ENCODE measurements at places on chromosomes 1 and 21.

DNA sequence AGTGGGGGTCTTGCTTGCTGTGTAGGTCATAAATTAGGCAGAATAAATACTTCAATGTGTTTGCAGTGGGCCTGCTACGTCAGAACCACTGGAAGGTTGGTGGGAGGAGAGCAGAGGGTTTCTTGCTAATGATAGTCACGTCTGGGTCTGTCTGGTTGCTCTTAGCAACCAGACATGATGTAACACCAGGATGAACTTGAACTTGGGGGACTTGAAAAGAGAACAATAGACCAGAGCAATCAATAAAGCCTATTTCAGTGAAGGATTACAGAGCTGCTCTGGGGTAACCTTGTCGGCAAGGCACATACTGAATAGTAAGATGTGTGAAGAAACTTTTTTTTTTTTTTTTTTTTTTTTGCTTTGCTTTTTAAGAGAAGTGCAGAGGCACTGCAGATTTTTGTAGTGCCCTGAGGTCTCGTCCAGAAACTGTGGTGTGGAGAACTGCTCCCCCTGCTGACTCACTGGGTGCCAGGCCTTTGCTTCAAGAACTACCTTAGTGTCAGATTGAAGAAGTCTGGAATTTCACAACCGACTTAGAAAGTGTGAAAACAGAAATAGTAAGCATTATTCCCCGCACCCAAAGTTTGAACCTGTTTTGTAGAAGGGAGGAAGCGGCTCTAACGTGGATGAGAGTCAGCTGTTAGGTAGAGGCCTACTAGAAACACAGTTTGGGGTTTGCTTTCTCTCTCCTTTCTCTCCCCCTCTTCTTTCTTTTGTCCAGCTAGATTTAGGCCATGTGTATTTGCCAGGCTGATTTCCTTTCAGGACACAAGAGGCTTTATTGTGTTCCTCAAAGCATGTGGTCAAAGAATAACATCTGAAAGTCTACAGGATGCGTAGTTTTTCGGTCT lies 271.6 kb downstream of the TM2D1 start:
- peak; percentile 70 for DNase-seq

- DNase-seq: no peak
These were observed 26.8 kb upstream of the UBE2U start for GRCh38 chr1:64176659-64177058.

- no peak for DNase-seq
These were observed 114.5 kb upstream of the SOD1 start for GRCh38 chr21:31545036-31545435.

DNA sequence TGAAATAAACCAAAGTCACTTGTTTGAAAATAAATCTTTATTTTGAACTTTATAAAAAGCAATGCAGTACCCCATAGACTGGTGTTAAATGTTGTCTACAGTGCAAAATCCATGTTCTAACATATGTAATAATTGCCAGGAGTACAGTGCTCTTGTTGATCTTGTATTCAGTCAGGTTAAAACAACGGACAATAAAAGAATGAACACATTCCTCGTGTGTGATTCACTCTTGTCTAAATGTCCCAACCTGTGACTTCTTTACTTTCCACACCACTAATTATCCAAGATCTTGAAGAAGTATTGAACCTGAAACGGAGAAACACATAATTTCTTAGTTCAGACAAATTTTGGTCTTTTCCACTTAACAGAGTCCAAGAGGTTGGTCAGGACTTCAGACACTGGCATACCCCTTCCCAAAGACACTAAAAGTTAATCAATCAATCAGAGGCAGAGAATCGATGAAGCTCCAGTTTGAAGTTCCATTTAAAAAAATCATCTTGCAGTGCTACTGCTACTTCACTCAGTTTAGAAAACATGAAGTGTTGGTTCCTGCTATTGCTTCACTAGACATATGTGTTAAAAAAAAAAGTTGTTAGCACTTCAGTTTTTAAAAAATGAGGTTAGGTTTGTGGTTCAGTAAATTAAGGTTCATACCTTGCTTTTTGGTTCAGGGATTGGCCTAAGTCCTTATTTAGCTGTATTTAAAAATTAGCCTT lies 26.2 kb downstream of the ATP1B1 start:
- no peak for DNase-seq

GRCh38 chr21:27134516-27134915 lies 167.6 kb upstream of the ADAMTS5 start:
- no peak for DNase-seq

DNA sequence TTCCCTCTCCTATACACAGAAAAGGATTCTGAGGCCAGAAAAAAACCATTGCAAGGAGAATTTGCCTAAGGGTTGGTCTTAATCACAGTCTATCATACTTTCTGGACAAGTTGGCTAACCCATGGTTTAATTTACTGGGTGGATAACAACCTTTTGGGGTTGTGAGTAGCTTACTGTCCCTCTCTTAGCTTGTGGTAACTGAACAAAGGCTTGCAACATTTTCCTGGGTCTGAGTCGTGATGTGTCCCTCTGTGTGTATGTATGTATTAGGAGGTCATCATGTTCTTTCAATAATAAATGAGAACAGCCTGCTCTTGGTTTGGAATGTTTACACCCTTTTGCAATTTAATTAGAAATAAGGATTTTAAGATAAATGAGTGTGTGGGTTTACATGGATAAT lies 36.7 kb downstream of the PAPPA2 start:
- no peak for DNase-seq

- no peak for DNase-seq
These were observed at the start of gene NCF2 for GRCh38 chr1:183590244-183591191. Gene NCF2 (minus strand): TSS chr1:183590459. CDS start chr1:183590329, 130 bp downstream.

DNA sequence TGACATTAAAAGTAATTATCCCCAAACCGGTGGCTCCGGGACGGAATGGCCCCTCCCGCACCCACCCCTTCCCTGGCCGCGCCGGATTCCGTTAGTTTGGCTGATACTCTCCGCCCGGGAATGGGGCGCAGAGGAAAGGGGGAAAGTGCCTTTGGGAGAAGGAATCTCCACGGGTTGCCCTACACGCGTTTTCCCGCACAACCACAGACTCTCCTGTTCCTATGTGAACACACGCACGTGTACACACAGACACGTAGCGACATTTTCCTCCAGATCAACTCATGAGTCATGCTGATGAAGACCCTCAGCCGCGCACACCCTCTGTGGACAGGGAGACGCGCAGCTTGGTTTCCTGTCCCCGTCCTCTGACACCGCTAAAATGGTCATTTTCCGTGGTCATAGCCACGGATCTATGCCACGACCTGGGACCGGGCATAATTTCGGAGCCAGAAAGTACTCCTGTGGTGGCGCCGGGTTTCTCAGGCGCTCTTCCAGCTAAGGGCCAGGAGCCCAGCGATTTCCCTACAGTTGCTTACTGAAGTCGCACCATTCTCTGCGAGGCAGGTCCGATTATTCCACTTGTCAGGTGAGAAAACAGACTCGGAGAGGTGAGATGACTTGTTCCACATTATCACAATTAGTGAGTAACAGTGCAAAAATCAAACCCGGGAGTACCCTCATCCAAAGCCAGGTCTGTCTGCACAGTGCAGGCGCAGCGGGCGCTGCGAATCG lies 4.0 kb upstream of the DMRTA2 start:
- DNase-seq: no peak

All from NCI-H345 (cell line).